ENCODE measurements at places on chromosomes 1 and 21. TPM values are rescaled to one million over a fixed set of nuclear protein-coding genes. Genes with fewer than 3 reads are reported as not detected.

The CACNA1S gene
- not detected for polyA plus RNA-seq

- no peak for DNase-seq
Measured at GRCh38 chr1:83776913-83777757, 221.8 kb downstream of the TTLL7 start.

The OR2L5 gene
- not detected for polyA plus RNA-seq

The SPATC1L gene
- polyA plus RNA-seq: 11.5 TPM

- DNase-seq: no peak
Measured at GRCh38 chr1:113946112-113946511, 17.0 kb downstream of the HIPK1 start.

The AUNIP gene
- 1.8 TPM for polyA plus RNA-seq

The DIPK1A gene
- polyA plus RNA-seq: 0.22 TPM

DNA sequence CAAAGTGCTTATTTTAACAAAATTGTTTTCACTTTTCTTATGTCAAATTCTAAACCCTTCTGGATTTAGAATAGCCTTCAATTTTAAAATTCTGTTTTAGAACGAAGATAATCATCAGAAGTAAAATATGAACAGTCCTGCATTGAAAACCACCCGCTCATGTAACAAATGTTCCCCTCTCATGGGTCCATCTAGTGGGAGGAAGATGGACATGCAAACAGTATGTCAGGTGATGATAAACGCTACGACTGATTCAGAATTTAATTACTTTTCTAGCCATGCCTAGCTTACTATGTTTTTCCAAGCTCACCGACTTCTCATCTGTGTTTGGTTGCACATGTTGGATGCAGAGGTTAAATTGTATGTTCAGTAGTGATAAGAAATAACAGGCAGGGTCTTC is 23.5 kb downstream of the SOD1 start:
- DNase-seq: no peak

- DNase-seq: no peak
Measured at GRCh38 chr1:236179634-236180033, 37.3 kb downstream of the GPR137B start.

Measured in endothelial cell of umbilical vein (primary cell).